CD4-positive, alpha-beta T cell treated with Interleukin-21 for 1 hour (primary cell): ENCODE measurements at places on chromosomes 13 and 19.

DNA sequence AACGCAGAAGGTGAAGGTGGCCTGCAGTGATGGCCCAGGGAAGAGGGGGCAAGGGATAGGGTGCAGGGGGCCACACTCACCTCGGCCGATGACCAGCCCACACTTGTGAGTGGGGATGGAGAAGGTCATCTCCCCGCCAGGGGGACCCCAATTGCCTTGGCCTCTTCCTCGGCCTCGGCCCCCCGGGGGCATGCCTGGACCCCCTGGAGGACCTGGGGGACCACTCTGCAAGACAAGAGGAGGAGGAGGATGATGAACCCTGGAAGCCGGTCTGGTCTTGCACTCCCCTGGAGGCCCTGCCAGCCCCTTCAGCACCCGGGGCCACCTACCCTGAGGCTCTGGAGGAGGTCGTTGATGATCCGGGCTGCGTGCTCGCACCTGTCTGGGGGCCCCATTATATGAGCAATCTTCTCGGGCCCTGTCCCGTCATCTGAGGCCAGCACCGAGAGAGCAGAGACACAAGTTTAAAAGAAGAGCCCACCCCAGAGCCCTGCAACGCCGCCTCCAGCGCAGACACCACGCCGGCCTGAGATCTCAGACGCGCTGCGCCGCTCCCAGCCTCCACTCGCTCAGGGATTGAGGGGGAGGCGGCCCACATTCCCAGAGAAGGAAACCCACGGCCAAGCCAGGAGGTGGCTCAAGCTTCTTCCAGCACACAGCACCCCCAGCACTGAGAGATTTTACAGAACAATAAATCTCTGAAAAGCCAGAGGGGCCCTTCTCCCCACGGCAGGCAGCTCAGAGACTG, 7.8 kb downstream of the KHSRP start:
- DNase-seq: no peak

DNA sequence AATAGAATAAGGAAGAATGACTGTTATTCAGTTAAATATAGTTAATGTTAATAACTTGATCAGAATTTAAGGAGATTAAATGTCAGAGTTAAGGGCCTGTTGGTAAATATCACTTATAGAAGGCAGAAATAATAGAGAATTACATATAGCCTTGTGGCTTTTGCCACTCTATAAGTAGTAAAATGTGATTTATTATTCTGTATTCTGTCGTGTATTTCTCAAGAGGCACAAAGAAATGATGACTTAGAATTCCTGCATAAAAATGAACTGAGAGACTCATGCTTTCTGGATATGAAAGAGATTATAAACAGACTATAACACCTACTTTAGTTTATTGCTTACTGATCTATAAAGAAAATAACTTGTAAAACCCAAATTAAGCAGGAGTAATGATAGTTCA, 40.1 kb downstream of the GPC6 start:
- DNase-seq: no peak

GRCh38 chr19:18989316-18989715, 44.0 kb downstream of the SUGP2 start:
- no peak for DNase-seq

DNA sequence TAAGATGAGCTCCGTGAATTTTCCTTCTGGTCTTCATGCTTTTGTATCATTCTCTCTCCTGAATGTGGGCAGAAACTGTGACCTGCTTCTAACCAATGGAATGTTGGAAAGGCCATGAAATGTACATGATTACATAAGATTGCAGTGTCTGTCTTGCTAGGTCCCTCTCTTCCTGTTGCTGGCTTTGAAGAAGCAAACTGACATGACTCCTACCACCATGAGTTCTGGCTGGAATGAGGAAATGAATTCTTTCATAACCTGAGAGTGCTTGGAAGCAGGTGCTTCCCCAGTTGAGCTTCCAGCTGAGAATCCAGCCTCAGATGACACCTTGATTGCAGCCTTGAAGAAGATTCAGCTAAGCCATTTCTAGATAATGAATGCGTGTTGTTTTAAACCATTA, 275.0 kb upstream of the MIR17HG start:
- no peak for DNase-seq

GRCh38 chr19:14611051-14611450, 28.2 kb downstream of the CLEC17A start:
- no peak for DNase-seq

DNA sequence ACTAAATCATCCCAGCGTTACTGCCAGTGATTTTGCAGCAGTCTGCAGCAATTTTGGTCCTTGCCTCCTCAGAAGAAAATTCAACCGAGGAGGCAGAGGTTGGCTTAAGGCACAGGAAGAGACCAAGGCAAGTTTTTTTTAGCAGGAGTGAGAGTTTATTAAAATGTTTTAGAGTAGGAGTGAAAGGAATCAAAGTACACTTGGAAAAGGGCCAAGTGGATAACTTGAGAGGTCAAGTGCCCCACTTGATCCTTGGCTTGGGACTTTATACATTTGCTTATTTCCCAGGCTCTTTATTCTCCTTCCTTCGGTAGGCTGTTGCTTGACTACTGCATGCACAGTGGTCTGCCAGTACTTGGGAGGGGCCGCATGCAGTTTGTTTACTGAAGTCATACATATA, 2.9 kb upstream of the ZNF134 start:
- no peak for DNase-seq

DNA sequence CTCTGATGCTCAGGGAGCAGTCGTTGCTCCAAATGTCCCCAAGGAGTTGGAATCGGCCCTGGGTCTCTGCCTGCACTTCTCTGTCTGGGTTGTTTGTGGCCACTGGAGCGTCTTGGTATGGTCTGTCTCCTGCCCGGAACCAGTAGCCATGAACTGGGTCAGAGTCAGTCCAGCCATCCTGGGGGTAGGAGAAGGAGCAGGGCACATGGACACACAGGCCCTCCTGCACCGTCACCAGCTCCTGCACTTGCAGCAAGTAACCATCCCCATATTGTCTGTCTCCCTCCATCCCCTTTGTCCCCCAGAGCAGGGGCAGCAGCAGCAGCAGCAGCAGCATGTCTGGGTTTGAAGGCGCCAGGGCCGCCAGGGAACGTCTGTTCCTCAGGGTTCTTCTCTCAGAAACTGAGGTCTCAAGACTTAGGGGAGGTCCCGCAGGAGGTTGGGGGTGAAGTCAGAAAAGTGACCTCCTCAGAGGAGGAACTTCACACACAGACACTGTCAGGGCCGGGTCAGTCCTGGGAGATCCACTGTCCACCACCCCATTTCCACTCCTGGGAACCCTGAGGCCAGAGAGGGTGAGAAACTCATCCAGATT, at the start of gene SIGLEC8:
SIGLEC8 (minus strand) TSS at position 404 of the 595 bp plus-strand sequence; CDS start at position 337, 67 bp downstream.
- no peak for DNase-seq

DNA sequence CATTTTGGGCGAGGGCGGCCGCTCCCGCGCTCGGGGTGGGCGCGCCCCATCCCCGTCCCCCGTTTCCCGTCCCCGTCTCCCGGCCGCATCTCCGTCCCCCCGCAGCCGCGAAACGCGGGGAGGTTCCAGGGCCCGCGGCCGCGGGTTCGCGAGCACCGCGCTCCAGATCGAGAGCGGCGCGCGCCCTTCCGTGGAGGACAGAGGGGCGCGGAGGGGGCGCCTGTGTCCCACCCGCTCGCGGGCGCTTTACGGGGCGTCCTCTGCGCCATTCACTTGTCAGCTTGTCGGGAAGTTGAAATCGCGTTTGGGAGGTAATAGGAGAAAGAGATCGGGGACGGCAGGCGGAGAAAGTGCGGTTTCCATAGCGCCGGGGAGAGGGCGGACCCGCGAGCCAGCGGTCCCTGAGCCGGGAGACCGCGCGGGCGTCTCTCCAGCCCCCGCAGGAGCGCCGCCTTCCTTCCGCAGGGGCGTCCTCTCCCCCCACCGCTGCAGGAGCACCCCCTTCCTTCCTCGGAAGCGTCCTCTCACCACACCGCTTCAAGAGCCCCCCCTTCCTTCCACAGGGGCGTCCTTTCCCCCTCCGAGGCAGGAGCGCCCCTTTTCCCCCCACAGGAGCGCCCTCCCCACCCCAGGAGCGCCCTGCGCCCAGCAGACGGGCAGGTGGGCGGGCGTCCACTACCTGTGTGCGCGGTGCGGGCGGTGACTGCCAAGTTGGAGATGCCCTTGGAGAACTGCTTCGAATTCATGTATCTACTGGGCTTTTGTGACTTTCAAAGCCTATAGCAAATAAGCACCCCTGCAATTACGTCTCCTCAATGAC, 962 bp upstream of the IRS2 start:
- DNase-seq: no peak

DNA sequence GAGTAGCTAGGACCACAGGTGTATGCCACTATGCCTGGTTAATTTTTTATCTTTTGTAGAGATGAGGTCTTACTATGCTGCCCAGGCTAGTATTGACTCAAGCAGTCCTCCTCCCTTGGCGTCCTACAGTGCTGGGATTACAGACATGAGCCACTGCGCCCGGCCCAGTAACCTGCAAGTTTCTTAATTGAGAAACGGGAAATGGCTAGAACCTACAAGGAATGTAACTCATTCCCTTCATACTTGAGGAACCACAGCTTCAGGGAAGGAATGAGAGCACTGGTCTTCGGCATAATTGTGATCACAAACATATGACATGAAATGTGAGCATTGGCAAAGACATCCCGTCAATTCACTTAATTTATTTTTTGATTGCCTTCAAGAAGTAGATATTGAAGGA, 157.0 kb downstream of the KLF5 start:
- DNase-seq: no peak

DNA sequence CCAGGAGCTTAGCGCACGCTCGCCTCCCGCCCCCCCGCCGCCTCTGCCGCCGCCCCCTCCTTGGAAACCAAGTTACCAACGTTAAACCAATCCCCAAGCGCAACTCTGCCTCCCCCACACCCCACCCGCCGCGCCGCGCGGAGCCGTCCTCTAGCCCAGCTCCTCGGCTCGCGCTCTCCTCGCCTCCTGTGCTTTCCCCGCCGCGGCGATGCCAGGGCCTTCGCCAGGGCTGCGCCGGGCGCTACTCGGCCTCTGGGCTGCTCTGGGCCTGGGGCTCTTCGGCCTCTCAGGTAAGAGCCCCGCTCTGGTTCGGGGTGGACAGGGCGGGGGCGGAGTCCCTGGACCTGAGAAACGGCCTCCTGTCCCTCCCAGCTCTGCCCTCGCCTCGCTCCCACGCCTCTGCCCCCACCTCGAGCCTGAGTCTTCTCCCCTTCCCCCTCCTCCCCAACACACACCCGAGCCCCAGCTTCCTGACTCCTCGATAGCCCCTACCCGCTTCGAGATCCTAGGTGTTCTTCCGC, at the start of gene ICAM5:
ICAM5 (plus strand) TSS at position 117 of the 521 bp plus-strand sequence; CDS start at position 209, 92 bp downstream.
- no peak for DNase-seq

DNA sequence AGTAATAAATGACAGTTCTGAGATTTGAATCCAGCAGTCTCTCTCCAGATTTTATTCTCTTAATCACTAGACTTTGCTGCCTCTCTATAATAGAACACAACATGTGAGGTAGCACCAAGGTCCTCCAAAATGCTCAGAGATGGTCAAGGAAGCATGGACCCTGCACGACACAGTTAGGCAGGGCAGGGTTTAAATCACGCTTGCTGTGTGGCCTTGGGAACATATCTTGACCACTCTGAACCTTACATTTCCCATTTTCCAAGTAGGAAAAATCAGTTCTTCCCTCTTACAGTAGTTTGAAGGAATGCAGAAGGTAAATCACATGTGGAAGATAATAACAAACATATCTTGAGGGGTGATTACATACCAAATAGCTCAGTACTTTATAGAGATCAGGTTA, 6.3 kb downstream of the SYT3 start:
- no peak for DNase-seq

GRCh38 chr19:29285187-29285687, 72.3 kb upstream of the UQCRFS1 start:
- DNase-seq: no peak

DNA sequence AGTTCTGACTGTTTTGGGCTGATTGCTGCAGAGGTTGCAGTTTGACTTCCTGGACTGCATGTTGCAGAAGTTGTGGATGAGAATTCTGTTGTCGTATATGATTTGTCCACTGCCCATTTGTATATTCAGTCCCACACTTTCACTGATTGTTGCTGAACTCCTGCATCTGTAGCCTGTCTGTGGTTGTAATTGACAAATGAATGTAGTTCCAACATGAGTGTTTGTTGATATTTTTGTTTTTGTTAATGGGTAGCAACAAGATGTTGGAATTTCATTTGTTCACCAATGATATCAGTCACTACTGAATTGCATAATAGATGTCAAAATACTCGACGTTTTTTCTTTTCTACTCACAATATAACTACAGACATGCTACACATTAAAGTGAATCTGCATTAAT, 533.9 kb downstream of the DCT start:
- no peak for DNase-seq
